ENCODE measurements at places on chromosomes 6 and 20. TPM values are rescaled to one million over a fixed set of nuclear protein-coding genes. Genes with fewer than 3 reads are reported as not detected.

- peak; percentile 69 for DNase-seq
These were observed 22.9 kb upstream of the PAX1 start for GRCh38 chr20:21682521-21682954.

DNA sequence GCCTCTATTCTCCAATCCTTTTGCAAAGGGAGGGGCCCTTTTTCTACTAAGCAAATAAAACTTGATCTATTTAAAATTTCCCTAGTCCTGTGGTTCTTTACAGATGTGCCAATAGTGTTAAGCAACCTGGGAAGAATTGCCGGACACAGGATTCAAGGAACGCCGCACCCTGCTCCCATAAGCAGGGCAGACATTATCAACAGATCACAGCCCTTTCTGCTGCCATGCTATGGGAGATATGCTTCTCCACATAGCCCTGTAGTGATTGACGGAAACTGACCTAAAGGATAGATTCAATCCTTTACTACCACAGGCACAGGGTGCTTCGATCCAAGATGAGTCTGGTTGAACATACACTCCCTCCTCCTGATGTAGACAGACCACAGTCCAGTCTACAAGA is 118.4 kb upstream of the TRAF3IP2 start:
- DNase-seq, result no peak

GRCh38 chr6:158040804-158041347 is 59.2 kb downstream of the SYNJ2 start:
- DNase-seq, result no peak

- DNase-seq, result no peak
These were observed 10.2 kb downstream of the STX11 start for GRCh38 chr6:144160431-144161005.

GRCh38 chr20:16052456-16052855 is 520.8 kb downstream of the KIF16B start:
- DNase-seq, result no peak

DNA sequence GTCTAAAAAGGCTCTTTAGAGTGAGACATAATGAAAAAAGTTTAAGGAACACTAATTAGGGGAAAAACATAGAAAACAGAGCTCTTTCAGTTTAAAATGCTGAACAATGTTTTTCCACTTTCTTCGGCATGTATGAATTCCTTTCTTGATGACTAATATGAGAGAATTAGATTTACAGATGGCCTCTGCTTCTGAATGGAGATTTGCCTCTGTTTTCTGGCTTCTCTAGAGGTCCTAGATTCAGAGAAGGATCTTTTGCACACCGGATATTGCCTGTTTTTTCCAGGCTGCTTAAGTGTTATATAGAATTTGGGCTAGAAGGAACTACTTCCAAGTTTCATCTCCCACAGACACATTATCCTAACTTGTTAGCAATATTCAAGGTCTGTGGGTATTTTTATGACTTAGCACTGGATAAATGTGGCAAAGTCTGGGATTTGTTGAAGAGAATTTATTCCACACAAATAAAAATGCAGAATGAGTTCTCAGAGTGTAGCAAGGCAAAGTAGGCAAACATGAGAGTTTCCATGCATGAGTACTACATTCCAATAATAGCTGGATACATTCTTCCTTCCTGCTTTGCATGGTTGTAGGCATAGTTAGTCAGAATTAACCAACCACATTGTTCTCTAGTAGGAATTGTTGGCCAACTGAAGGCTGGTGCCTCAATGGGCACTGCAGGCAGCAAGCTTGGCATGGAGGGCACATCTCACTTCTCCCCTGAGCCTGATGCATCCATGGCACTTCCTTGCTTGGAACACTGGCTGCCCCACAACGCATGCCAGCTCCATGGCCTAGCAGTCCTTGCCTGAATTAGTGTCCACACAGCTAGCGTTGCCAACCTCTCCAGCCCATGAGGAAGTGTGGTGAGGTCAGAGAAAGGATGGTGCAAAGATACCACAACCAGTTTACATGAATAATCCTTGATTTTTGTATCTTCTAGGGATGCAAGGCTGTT is 224.2 kb downstream of the CLIC5 start:
- DNase-seq, result no peak

GRCh38 chr6:123925350-123925749 is 121.7 kb downstream of the NKAIN2 start:
- no peak for DNase-seq

GRCh38 chr6:158939255-158940159 is 60.5 kb downstream of the RSPH3 start:
- DNase-seq, result no peak

DNA sequence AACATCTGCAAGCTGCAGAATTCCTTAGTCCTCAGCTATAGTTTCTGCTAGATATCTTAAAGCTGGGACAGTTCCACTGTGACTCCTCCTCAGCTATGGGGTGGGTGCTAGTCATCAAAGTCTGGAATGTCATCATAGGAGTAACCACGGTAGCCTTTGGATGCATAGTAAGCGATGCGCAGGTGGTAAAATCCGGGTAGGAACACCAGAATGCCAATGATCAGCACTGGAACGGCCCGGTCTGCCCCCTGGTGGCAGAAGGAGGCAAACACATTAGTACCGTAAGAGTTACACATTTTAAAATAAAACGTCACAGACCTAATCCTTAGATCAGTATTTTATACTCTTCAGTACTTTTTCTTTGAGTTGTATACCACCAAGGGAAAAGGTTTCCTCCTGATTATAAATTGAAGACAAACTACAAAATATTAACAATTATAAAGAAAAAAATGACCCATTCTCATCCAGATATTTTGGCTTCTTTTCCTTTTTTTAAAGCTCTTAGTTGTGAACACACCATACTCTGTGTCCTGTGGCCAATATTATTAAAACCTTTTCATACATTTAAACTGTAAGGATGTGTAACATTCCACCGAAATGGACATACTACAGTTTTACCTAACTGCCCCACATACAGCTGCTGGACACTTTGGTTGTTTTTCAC is 18.9 kb downstream of the PCNA start:
- DNase-seq, result peak; percentile 40

GRCh38 chr6:75397656-75398465 is 95.7 kb downstream of the FILIP1 start:
- no peak for DNase-seq

DNA sequence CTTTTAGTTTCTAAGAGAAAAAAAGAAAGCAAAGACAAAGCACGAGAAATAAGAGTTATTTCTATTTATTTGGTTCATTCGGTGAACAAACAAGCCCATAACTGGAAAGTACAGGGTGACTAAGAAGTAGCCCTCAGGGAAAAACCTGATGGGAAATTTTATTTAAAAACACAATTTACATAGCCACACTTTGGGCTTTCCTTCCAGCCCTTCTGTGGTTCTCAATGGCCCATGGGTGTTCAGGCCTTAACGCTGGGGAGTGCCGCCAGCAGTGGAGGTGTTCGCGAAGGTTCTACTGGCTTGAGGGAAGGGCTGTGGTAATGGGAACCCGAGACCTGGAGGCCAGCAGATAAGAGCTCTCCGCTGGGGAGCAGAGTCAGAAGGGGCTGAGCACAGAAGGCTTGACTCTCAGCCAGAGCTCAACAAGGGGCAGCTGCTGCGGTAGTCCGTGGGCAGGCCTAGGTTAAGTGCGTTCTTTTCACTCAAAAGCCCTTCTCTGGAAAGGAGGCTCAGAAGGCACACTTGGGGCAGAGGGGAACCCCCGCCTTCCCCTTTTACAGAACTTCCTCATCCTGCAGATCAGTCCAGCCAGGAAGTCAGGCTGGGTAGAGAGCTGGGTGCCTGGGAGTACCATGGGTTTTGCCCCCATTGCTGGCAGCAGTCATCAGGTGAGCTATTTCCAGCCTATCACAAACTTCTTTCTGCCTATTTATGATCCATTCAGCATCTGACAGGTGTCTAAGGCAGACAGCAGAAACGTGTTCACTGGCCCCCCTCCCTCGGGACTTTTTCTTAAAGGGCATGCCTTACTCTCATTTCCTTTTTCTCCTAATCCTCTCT is 8.8 kb upstream of the CD83 start:
- DNase-seq, result no peak

DNA sequence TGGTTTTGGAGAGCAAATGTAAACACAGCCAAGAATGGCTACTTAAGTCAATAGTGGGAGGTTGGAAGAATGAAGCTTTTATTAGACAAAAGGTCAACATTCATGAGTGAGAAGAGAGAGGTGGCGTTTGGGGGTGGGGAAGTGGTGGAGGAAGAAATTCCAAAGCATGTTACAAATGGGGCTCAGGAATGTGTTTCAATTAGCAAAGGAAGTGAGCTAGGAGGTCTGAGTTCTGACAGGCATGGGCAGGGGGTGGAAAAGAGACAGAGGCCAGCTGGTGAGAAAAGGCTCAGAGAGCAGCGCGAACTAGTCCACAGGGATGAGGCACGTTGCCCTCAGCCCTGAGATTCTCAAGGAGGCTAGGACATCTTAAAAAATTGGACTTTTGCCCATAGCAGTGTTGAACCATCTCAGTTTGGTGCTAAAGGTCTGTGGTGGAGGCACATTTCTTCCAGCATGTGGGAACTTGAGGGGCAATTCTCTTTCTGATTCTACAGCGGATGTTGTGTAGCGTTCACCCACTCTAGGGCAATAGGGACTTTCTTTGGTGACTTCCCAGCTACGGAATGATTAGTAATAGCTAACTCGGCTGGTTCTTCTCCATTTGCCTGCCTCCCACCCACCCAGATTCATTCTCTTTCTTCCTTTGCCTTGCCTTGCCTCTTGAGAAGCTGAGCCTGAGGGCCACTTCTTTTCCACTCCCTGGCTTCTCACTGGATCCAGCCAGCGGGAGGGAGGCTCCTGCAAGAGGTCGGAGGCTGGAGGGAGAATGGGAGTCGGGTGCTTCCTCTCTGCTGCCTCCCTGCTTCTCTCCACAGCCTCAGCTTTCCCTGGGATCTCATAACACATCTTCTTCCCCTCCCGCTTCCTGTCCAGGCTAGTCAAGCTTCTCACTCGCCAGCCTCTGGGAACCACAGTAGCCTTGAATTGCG is 45.1 kb upstream of the NEDD9 start:
- peak; percentile 67 for DNase-seq

DNA sequence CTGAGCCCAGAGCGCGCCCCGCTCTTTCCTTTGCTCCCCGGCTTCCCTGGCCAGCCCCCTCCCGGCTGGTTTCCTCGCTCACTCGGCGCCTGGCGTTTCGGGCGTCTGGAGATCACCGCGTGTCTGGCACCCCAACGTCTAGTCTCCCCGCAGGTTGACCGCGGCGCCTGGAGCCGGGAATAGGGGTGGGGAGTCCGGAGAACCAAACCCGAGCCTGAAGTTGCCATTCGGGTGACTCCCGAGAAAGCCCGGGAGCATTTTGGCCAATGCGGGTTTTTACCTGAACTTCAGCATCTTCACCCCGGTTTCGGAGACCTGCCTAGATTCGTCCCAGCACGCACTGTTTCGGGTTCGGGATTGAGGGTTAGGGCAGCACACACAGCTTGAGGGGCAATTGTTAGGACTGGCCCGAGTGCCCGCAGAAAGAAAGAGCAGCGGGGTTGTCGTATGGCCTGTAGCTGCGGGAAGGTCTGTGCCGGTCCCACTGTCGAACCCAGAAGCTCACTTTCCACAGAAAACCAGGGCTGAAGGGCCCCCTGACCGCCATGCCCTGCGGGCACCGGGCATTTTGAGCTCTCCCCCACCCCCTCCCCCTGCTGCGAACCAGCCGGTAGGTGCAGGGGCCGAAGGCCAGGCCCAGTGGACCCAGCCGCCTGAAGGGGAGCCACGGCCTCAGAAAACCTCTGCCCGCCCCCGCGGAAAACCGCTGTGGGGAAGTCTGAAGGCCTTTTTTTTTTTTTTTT is 2.1 kb downstream of the FOXP4 start:
- no peak for DNase-seq

GRCh38 chr6:22883061-22883717 is 313.8 kb downstream of the HDGFL1 start:
- no peak for DNase-seq

DNA sequence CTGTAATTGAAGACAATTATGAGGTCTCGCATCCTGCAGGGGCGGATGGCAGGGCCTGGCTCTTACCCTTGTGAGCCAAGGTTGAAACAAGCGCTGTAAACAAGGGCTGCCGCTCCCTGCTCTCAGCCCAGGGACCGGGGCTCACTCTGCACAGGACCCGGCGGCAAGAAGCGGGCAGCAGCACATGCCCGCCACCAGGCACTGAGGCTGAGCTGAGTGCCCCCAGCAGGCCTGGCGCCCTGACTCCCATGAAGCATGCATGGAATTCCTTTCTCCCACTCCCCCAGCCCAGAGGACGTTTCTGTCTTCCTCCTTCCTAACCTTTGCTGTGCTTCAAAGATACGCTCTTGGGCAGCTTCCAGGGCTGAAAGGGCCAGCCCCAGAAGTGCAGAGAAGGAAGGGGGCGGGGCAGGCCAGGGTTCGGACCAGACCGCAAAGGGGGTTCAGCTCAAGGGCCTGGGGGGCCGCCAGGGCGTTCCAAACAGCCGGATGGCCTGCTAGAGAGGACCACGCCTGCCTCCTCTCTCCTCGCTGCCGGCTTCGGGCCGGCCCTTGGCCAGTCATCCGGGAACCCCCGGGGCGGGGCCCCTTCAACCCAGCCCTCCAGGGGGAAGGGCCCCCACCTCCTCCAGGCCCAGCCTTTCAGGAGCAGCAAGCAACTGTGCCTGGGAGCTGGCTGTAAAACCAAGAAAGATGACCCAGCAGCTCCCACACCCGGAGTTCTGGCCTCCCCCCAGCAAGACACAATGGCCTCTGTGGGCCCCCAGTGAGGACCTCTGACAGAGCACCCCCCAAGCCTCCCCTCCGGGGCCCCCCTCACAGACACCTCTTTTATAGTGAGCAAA is 109.9 kb downstream of the NOL4L start:
- peak; percentile 78 for DNase-seq

DNA sequence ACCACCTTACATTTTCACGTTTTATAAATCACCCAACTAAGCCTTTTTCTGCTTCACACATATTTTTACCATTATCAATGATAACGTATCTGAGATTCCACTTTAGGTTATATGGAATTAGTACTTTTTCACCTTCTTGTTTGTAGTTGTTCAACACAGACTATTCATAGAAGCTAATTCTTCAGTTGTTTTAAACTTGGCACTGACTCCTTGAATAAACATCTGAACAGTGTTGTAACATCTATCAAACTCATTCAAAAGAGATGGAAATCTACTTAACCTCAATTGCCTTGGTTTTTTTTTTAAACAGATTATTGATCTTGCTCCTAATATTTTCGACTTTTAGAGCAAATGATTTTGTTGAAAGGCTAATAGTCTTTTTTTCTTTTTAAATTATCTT is 34.2 kb downstream of the PTPRA start:
- DNase-seq, result no peak

DNA sequence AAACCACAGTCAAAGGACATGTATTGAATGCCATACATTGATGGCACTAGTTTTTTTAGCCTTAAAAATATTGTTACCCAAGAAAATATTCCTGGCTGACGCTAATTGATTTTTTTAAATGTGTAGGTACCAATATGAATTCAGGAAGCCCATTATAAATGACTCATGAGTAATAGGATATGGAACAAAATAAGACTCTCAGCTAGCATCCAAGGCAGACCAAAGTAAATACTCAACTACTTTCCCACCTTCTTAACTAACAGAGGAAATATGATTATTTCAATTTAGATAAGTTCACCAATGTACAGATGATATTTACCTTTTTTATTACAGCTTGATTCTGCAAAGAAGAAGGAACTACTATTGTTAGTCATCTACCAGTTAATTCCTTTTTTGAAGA is 43.2 kb upstream of the TXNDC5 start:
- DNase-seq, result no peak

GRCh38 chr6:152063170-152063921 is 255.9 kb downstream of the ESR1 start:
- DNase-seq, result no peak

The ZBTB22 gene
- polyA plus RNA-seq, result 25.4 TPM

The PRSS35 gene
- polyA plus RNA-seq, result 42.8 TPM

The NKAIN2 gene
- polyA plus RNA-seq, result 16.1 TPM

The HFE gene
- polyA plus RNA-seq, result 6.2 TPM

The SCAF8 gene
- 67.4 TPM for polyA plus RNA-seq

The TGM3 gene
- polyA plus RNA-seq, result 1.0 TPM

The TFAP2C gene
- polyA plus RNA-seq, result 0.82 TPM

The DEFB132 gene
- polyA plus RNA-seq, result not detected

The BPIFB3 gene
- polyA plus RNA-seq, result not detected

The BPIFB6 gene
- polyA plus RNA-seq, result not detected
